ENCODE measurements at places on chromosomes 16 and 17.
A peak's percentile ranks its signal among the peaks of the same experiment; 100 is the strongest.

DNA sequence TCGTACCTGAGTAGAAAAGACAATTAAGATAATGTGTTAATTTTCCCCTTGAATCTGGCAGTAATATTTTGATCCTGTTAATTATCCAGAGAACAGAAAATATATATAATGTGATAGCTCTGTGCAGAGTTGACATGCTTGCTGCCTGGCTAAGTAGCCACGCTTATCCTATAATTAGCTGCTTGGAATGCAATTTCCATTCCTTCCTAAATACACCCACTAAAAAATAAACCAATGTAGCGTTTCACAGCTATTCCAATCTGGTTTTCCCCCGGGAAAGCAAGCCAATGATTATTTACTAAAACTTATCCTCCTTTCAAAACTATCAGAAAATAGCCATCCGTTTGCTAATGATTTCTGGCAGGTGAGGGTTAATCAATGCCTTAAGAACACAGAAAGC lies 134.5 kb upstream of the IRX5 start:
- no peak for DNase-seq

DNA sequence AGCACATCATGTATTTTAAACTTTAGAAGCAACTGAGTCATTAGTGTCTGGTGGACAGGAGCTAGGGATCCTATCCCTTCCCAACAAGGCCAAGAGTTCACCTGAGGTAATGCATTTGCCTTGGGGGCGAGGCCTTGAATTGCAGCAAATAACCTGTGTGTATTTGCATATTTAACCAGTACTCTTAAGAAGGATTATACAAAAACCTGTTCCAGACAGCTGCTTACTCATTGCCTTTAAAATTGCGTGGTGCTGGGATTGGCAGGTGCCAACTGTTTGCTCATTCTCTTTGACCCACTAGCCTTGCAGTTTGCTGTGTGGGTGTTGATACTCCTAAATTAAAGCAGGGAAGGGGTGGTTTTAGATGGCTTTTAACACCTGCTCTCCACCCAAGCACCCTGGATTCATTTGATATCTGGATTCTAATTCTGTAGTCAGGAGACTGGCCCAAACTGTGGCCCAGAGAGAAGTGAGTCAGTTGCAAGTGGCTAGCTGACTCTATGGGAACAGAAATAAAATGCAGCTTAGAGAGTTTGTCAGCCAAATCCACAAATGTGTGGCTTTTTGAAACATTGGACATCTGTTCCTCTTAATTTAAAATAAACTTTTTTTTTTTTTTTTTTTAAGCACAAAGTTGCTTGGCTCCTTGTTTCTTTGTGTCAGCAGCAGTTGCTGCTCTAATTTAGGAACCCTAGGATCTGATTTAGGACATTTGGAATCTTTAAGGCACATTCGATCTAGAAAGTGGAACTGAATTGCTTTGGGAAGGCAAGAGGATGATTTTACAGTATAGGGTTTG lies 46.9 kb downstream of the TUBD1 start:
- peak; percentile 47 for DNase-seq

DNA sequence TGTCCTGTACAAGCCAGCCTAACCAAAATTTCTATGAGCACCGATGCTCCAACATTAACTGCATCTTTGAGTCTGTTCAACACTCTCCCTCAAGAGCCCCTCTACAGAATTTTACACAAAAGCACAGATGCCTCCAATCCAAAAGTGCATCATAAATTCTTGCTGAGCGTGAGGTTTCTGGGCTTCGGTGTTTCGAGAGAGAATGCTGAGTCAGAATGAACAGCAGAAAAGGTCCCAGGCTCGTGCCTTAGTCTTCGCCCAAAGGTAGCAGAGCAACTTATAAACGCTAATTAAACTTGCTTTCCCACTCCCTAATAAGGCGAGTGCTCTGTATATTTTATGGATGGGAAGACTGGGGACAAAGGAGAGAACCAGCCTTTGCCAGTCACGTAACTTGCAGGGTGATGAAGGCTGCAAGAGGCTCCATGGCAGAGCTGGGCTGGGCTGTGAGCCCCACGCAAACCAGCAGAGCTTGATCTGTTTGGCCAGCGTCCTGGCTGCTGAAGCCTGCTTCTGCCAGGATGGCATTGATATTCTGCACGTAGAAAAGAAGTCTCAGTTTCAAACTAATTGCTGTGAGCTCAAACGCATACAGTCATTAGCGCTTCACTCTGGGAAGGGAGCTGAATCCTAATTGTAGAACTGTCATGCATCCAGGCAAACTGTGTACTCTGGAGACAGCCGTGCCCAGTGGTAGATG lies 138.5 kb downstream of the DNAH9 start:
- peak; percentile 48 for DNase-seq

- DNase-seq = no peak
Observed at GRCh38 chr17:80253631-80254395, 6.8 kb upstream of the RNF213 start.

- no peak for DNase-seq
Observed at GRCh38 chr16:68754084-68754792, 17.1 kb downstream of the CDH1 start.

DNA sequence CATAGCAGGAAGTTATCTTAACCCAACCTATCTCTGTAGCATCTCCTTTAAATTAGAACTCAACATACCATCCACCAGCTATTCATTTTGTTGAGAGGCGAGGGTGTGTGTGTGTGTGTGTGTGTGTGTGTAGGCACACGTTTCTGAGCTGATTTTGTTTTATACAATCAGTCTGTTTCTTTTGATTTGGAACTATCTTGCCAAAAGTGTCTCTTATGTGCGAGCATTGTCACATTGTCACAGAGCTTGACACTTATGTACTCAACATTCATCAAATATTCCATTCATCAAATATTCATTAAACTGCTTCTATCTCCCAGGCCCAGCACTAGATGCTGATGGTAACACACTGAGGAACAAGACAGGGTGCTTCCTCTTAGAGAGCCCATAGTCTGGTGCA lies 180.4 kb downstream of the HAPSTR1 start:
- no peak for DNase-seq

DNA sequence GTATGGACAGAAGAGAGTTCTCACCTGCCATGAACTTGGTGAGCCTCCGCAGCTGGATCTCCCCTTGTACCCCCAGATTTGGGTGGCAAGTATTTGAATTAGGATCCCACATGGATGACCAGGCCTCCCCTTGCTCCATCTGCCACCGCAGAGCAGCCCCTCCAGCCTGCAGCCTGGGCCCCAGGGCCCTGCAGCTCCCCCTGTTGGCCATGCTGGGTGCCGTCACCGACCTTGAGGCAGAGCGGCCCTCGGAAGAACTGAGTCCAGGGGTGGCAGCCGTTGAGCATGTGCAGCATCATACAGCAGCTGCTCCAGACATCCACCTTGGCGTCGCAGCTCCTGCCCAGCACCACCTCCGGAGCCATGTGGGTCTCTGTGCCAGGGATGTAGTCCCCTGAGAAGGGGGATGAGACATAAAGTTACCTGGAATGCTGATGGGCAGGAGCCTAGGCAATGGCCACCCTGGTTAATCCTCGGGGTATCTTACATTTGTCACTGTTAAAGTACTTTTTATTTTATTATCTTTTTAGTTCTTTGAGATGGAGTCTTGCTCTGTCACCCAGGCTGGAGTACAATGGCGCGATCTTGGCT lies 9.0 kb upstream of the SPATA32 start:
- no peak for DNase-seq

DNA sequence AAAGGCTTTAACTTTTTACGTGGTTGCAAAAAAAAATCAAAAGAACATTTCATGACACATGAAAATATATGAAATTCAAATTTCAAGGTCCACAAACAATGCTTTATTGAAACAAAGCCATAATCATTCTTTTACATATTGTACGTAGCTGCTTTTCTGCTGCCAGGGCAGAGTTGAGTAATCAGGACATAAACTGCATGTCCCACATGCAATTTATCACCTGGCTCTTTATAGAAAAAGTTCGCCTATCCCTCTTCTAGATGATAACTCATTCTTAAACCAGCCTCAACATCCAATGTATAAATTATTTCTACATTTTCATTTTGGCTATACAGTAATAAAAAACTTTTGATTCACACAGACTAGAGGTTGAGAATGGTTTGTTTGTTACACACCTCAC lies 154.9 kb downstream of the AXIN2 start:
- no peak for DNase-seq

Measured in Ammon's horn (tissue), 1 donor.